Uterus (tissue), 4 donors: ENCODE measurements at places on chromosomes 1 and 21. TPM values are rescaled to one million over a fixed set of nuclear protein-coding genes. Genes with fewer than 3 reads are reported as not detected.
A peak's percentile ranks its signal among the peaks of the same experiment; 100 is the strongest.

SYPL2 gene
- total RNA-seq, result 2.1 TPM

PLPP3 gene
- total RNA-seq, result 76.3 TPM

COL16A1 gene
- 124 TPM for total RNA-seq

PRRX1 gene
- total RNA-seq, result 80.3 TPM

S100A5 gene
- not detected for total RNA-seq

OMA1 gene
- total RNA-seq, result 45.9 TPM

IBA57 gene
- 13.5 TPM for total RNA-seq

SLC5A3 gene
- 76.2 TPM for total RNA-seq

GRCh38 chr1:221045842-221046831, 166.9 kb downstream of the HLX start:
- DNase-seq, result no peak

DNA sequence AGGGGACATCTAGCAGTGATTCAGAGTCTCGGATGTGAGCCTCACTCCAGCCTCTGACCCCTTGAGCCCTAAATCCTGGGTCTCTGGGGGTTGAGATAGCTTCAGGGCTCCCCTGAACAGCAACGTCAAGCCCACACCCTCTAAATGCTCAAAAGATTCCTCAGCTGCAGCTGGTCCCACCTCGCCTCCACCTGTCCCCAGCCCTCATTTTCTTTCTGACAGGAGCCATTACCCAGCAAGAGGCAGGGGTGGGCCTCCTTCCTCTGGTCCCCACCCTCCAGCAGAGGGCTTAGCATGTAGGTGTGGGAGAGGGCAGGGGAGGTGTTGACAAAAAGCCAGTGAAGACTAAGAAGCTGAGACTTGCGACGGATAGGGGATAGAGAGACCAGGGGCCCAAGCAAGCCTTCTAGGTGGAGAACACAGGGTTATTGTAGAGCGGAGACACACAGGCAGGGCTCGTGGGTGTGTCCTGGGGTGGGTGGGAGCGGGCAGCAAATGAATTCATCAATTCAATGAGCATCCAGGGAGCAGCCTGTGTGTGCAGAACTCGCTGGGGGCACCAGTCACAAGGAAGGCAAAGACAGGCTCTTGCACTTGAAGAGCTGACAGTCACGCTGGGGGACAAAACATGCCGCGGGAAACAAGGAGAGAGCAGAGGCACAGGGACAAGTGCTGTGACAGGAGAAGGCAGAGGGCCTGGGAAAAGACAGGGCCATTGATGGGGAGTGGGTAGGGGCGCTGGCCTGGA, 48.9 kb upstream of the GOLT1A start:
- DNase-seq, result no peak

- DNase-seq, result peak; percentile 34
Observed at GRCh38 chr1:155254714-155255242, 505 bp downstream of the ENTREP3 start.

- no peak for DNase-seq
Observed at GRCh38 chr21:28133116-28133515, 859.6 kb downstream of the LTN1 start.

DNA sequence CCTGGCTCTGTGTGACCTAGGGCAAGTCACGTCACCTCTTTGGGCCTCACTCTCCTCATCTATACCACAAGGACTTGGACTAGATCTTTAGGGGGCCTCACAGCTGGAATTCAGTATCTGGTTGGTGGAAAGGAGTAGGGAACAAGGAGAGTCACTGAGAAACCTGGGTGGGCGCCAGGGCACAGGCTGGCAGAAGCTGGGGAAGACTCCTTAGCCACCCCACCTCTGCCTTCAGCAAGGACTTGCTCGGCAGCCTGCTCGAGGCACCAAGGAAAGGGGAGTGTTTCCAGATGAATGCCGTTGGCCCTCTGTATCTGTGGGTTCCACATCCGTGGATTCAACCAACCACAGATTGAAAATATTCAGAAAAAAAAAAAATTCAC, 1.2 kb upstream of the OPTC start:
- DNase-seq, result no peak

DNA sequence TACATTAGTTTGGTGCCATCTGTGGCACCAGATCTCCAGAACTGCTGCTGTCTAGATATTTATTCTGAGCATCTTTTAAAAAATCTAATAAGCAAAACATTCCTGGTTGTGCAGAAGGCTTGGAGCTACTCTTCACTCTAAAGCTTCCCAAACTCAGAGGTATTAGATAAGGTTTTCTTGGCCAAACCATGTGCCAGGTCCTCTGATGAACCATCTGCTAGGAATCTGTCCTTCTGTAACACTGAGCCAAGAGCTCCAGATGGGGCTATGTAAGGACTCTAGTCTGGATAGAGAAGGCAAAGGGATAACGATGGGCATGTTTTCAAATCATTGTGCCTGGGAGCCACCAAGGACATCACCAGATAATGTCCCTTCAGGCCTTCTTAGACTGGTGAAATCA, 410.6 kb downstream of the NTNG1 start:
- no peak for DNase-seq

- no peak for DNase-seq
Observed at GRCh38 chr1:178086294-178086693, 7.6 kb upstream of the RASAL2 start.

- no peak for DNase-seq
Observed at GRCh38 chr1:191371626-191372025, 786.6 kb upstream of the RGS18 start.

- DNase-seq, result no peak
Observed at GRCh38 chr21:33544451-33545195, 1.8 kb downstream of the SON start.

DNA sequence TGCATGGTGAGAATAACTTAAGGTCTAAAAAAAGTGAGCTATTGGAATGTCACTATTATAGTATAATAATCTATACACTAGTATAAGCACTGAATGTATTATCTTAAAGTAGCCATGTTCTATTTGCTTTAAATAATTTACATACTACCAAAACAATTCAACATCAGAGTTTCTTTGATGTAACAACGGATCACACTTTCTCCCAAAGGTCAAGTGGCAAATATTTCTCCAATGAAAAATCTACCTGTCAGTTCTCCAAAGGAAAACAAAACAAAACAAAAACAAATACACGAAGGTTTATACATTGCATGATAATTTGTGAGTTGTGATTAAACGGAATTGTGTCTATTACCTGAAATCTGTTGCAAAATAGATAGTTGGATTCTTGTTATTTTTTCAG, 581.4 kb downstream of the USP25 start:
- no peak for DNase-seq

- DNase-seq, result no peak
Observed at GRCh38 chr21:28177124-28177523, 815.6 kb downstream of the LTN1 start.

GRCh38 chr1:4729090-4729471, 74.7 kb downstream of the AJAP1 start:
- no peak for DNase-seq

- no peak for DNase-seq
Observed at GRCh38 chr1:39001516-39002421, 10.7 kb downstream of the AKIRIN1 start.

DNA sequence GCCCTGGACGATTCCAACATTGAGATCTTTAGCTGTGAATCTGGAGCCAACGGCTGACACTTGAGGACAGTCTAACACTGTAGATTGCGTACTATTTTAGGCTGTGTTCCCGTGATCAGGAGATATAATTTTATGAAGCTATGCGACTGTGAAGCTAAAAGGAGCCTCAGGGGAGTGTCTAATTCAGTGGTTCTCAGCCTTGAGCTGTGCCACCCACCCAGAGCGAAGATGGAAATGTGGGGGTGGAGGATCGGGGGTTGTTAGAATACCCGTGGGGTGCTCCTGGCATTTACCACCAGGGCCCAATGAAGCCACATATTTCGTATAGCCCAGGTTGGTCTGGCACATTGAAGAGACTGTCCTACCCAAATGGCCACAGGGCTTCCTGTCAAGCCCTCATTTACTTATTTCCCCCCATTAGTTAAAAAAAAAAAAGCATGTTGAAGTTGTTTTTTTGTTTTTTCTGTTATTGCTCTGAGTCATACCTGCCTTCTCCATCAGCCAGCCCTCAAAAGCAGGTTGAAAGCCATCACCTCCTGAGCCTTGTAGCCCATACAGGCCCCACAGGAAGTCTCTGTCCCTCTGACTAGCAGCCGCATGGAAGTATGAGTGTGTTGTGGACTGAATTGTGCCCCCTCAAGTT, 141.7 kb downstream of the GALNT2 start:
- no peak for DNase-seq

DNA sequence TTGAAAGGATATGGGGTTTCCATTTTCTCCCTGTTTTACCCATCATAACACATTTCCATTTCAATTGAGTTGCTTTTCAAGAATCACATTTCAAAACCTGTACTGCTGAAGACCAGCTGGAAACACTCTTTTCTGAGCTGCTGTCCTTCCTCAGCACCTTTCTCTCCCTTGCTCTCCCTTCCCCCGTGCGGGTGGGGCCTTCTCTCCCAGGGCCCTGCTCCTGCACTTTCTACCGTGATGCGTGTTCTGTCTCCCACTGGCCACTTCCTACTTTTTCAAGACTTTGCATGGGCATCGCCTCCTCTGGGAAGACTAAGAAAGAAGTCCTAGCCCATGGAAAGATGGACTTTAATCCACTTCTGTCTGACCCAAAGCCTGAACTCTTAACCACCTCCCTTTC, 390.4 kb downstream of the PTPRU start:
- DNase-seq, result no peak

DNA sequence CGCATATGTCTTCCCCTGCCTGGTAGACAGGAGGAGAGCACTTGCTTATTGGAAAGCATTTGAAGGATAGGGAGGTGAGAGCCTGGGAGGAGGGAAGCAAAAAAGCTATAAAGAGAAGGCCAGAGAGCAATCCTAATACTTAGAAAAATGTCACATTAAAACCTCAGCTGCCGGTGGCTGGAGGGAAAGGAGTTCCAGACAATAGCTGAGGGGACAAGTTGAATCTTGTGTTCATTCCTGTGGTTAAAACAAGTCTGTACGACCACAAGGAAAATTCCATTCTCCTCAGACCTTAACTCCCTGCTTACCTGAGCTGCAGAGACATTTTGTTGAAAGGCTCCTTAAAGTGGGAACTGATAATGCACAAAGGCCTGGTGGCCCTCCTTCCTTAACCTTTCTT, 218.8 kb upstream of the CAMK1G start:
- DNase-seq, result no peak

DNA sequence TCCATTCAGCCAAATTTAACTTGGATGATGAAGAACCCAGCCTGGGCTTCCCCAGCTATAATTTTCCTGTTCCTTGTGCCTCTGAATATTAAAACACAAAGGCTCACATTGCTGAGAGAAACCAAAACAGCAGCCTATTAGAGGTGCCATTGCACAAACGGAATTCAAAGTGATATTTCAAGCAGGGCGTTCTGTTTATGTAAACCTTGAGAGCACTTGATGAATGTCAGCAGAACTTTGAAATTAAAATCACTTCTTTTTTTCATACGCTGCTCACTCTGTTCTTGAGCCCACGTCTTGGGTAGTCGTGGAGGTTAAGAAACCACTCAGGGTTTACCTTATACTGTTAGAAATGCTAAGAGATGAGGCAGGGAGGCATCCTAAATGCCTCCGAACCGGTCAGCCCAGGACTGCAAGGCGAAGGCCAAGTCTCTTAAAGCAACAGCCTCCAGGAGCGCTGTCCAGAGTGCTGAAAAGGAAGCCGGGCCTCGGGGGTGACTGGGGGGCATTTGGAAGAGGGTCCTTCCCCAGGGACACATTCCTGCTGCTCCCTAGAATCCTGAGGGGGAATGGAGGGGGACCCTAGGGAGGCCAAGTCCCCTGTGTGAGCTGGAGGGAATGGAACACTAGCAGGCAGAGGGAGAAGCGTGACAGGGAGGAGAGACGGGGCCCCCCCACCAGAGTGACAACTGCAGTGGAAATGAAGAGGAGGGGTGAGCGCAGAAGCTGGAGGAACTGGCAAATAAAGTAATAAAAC, 154.8 kb upstream of the VAMP3 start:
- DNase-seq, result no peak

GRCh38 chr1:224559981-224560728, 56.0 kb upstream of the CNIH3 start:
- DNase-seq, result no peak

- peak; percentile 90 for DNase-seq
Observed at GRCh38 chr1:58816072-58816746, 32.4 kb upstream of the JUN start.

DNA sequence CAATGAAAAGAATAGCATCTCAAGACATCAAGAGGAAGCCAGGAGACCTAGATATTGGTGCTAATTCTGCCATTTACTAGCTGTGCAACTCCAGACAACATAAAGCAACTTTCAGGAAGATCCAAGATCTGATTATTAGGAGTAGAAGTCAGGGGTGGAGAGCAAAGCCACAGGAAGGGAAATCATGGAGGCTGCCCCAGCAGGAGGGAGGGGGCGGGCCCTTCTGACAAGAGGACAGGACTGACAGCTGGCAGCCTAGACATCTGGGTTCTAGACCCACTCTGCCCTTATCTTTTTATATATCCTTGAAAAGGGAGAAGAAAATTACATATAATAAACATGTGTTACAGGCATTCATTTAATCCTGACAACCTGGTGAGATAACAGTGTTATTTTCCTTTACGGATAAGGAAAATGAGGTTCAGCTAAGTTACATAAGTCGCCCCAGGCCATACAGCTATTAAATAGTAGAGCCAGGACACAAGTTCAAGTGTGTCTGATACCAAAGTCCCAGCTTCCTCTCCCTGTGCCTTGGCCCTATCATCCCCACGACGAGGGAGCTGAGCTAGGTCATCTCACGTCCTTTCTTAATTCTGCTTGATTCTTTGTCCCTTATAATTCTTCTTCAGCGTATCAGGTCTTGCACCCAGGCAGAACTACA, 46.6 kb downstream of the ARHGEF11 start:
- DNase-seq, result no peak

- no peak for DNase-seq
Observed at GRCh38 chr1:94883691-94884090, 43.2 kb downstream of the CNN3 start.

DNA sequence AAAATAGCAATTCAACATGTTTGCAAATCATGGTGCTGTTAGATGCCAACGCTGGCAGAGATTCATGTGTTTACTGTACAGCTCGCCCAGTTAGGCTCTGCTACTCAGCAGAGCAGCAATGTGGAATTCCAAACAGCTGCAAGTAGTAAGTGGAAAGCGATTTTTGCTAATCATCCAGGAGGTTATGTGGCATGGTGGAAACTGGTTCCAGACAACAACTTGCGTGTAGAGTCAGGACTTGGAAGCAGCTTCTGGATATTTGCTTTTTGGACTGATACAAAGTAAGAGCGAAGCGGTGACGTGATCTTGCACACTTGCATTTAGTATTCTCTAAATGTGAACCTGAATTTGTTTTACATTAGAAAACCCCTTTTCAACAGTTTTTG, 27.1 kb upstream of the HHAT start:
- DNase-seq, result no peak

DNA sequence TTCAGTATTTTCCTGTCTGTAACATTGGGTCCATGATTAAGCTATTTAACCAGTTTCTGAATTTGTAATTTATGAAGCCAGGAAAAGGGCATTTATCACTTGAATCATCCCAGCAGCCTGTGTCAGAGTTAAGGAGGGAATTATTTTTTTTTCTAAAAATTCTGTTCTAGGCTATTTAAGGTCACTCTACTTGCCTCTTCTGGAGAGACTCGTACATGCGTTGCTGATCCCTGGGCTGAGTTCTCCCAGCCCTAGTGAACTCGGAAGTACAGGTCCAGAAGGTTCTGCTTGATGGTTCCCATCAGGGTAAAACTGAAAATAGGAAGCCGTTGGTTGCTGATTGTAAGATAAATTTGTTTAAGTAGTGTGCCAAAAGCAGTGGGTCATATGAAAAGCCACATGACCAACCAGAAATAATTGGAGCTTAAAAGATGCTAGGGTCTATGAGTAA, 90.7 kb downstream of the GPR88 start:
- DNase-seq, result no peak
